CD4-positive, alpha-beta T cell treated with Interleukin-17A for 4 hours (primary cell): ENCODE measurements at places on chromosomes 5 and 9.

- DNase-seq = no peak
These were observed 880 bp upstream of the GFPT2 start for GRCh38 chr5:180353980-180354452.

- DNase-seq = no peak
These were observed 85.2 kb downstream of the CAMK4 start for GRCh38 chr5:111309384-111309783.

DNA sequence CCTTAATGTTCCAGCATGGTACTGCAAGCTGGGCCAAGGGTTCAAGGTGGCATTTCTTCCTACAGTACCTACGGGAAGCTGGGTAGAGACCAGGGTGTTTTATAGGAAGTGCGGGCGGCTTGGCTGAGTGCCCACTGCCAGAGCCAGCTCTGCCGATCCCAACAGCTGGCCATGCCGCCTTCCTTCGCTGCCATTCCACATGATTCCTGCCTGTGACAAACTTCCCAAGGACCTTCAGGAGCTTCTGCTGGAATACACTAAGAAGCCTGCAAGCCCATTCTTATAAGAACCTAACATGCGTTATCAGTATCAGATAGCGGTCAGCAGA is 22.0 kb downstream of the MYO10 start:
- no peak for DNase-seq

GRCh38 chr9:132020820-132021510 is 58.7 kb downstream of the MED27 start:
- no peak for DNase-seq

GRCh38 chr9:137236936-137237421 is 4.1 kb upstream of the TUBB4B start:
- no peak for DNase-seq

DNA sequence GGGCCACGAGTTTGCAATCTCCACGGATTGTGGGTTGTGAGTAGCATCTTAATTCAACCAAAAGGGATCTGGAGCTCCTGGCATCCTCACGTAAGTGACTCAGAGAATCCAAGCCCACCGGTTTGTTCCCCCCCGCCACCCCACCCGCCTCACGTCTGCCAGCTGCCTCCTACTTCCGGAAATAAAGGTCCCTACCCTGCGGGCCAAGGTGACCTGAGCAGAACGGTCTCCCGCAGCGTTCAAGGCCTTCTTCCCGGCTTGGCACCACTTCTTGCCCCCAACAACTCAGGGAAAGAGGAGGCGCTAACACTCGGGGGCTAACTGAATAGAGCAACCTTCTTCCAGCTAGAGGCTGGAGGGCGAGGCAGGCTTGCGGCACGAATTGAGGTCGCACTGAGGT is 8.8 kb upstream of the GPRIN1 start:
- DNase-seq = no peak

- DNase-seq = no peak
These were observed 41.0 kb upstream of the SHC3 start for GRCh38 chr9:89219637-89220036.

DNA sequence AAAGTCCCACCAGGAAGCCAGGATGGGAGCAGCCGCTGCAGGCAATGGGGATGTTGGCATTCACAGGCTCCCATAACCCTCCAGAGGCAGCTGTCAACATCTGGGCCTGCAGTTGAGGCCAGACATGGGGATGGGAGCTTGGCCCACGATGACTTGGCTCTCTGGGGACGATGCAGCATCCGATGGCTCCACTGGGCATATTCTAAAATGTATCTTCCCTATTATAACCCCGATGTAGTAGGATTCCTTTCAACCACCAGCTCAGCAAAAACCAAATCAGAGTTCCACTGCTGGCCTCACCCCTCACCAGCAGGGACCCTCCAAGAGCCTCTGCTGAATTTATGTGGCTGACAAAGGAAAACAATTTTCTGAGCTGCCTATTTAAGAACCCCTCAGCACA is 7.1 kb downstream of the SPRY4 start:
- no peak for DNase-seq

DNA sequence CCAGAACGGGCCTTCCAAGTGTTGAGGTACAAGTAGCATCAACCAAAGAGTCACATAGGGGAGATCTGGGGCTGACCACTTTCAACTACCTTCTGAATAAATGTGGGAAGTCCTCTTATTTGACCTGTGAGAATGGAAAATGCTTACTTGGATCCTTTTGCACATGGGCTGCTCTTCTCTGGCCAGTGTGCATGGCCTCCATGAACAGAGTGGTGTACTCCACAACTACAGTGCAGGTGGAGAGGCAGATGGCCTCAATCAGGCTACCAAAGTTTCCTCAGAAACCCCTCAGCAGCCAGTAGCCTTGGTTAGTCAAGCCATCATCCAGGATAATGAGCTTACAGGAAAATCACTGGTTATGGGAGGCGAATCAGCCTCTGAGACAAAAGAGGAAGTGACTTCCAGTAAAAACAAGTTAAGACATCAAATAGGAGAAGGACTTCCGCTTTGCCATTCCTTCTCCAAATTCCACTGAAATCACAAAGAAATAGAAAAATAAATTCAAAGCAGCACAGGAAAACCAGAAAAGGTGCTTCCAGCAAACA is 18.3 kb upstream of the FCHO2 start:
- DNase-seq = no peak

DNA sequence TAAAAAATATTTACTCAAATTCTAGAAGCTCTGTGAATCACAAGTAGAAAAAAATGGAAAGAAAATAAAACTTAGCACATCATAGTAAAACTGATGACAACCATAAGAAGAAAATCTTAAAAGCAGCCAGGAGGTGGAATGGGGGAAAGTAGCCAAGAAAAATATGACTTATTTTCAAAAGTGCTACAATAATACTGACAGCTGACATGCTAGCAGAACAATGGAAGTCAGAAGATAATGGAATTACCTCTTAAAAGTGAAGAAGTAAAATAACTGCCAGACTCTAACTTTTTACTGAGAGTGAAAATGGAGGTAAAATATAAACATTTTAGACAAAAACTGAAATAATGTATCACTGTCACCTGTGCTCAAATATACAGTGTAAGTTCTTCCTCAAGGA is 532.2 kb upstream of the SGCD start:
- DNase-seq = no peak

DNA sequence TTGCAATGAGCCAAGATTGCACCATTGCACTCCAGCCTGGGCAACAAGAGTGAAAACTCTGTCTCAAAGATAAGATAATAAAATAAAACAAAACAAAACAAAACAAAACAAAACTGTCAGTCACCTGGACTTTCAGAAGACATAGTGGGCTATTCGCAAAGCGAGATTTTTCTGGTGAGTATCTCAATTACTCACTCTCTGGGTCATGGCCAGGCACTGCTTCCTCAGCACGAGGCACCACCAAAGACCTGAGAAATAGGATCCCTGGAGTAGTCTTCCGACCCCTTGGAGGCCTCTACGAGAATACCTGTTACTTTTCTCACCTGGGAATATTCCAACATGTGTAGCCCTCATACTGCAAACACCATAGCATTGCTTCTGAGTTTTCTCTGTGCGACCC is 201.7 kb upstream of the ZNF618 start:
- DNase-seq = no peak

- no peak for DNase-seq
These were observed 30.6 kb upstream of the IL6ST start for GRCh38 chr5:56025151-56025885.

GRCh38 chr9:115855458-115856133 is 298.0 kb upstream of the PAPPA start:
- DNase-seq = no peak

DNA sequence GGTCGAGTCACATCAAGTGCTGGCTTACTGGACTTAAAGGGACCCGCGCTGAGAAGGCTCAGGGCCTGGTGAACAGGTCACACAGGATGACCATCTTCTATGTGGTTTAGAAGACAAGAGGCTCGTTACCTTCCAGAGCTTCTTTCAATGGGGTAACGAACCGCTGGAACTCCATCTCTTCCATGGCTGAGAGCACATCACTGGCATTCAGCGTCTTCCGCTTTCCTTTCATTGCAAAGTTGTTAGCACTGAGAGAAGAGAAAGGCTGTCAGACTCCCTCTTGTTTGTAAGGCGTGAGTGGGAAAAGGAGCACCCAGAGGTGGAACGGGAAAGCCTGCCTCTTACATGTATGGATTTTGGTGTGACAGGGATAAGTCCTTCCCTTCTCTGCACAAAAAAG is 994 bp downstream of the POLE3 start:
- no peak for DNase-seq

DNA sequence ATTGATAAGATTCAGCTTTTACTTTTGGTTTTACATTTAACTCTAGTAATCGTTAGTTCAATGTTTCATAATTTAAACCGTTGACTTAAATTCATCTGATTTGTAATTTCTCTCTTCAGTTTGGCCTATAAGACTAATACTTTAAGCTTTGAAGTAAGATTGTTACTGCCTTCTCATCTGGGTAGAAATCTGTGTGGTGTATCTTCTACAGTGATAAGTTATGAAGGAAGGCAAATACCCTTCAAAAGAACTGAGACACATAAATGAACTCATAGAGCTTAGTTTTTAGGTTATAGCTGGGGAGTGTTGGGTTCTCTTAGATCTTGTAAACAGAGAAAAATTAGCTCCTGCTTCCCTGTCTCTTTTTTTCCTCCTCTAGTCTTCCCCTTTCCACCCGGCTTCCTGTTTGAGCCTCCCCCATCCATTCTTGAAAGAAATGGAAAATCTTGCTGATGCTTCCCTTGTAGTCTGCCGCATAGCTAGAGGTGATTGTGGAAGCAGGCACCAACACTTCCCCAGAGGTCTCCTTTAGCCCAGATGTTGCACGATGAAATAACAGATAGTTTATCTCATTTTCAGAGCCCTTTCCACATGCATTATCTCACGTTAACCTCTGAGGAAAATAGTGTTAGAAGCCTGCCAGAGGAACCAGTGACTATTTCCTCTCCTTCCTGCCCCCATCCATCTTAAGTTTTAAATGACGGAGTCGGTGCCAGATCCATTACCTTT is 2.0 kb upstream of the F2RL2 start:
- no peak for DNase-seq

DNA sequence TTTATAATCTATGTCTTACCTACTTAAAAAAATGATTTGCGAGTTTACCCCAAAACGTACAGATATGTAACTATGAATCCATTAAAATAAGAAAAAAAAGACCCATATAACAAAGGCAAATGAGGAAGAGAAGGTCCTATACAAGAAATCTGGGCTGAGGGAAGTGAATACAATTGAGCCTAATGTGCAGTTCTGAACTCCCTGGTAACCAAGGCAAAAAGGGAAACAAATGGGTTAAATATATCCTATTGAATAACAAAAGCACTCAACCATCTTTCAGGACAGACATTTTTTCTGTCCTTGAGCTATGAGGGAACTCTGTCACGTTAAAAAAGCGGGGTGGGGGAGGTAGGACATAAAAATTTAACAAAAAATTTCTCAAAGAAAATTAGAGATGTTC is 78.6 kb downstream of the PTPN3 start:
- DNase-seq = no peak

GRCh38 chr5:172943906-172944305 is 15.3 kb upstream of the RPL26L1 start:
- DNase-seq = no peak

DNA sequence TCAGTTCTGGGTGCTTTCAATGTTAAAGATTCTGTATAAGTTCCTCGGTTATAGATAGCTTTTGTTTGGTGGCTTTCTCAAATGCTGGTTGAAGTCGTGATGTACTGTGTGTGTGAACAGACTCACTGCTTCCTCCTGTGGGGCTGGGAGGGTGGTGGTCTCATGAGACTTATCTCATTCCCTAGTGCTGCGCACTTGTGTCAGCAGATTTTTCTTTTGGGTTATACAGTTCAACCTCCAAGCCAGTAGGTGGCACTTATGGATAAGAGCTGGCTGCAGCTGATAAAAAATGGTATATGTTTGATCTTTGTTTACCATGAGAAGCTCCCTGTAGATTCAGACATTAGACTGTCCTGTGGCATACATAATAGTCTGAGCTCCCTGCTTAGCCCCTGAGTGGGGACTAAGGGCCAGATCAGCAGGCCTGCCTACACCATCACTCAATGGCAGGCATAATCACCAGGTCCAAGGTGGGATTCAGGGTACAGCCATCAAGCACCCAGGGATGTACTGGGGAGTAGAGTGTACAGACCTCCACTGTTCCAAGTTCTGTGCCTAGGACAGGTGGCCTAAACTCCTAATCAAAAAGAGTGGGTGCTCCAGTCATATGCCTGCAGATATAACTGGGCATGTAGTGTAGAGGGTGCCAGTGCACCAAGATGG is 174.2 kb downstream of the OXCT1 start:
- DNase-seq = no peak
